AG08396 (cell line): ENCODE measurements at places on chromosomes 16 and 17.

DNA sequence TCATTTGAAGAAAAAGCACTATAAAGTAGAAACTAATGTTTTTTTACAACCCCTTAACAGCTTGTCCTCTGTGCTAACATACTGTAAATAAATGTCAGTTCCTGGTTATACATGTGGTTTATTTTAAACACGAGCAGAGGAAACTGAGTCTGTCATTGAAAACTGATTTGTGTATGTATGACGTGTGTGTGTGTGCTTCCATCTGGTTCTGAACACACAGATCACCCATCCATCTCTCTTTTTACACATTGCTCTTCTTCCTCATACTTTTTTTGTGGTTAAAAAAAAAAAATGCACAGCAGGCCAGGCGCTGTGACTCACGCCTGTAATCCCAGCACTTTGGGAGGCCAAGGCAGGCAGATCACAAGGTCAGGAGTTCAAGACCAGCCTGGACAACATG is 49.5 kb downstream of the ZNF423 start:
- DNase-seq, result no peak

GRCh38 chr16:65524997-65525396 is 403.1 kb upstream of the CDH11 start:
- peak; percentile 35 for DNase-seq

- no peak for DNase-seq
Measured at GRCh38 chr16:66714654-66715307, 18.2 kb upstream of the CMTM4 start.

GRCh38 chr17:4375039-4375748 is 8.7 kb upstream of the UBE2G1 start:
- DNase-seq, result no peak

DNA sequence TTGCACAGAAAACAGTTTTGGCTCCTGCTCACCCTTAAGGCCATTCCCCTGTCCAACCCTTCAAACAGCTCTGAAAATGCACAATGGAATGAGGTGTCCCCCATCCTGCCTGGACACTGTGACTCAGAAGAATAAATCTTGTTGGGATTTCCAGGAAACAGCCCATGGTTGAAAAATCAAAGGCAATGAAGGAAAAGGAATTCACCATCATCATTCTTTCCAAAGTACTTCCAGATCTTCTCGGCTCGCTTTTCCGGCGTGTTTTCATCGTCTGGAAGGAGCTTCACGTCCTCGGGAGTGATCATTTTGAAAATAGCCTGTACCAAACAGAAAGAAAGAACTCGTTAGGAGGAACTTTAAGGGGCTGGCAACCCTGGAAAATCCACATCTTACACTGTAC is 4.3 kb downstream of the RCVRN start:
- peak; percentile 21 for DNase-seq

GRCh38 chr16:85375282-85375681 is 237.8 kb upstream of the GSE1 start:
- DNase-seq, result no peak

GRCh38 chr16:14003074-14003570 is 68.0 kb upstream of the MRTFB start:
- DNase-seq, result peak; percentile 64

DNA sequence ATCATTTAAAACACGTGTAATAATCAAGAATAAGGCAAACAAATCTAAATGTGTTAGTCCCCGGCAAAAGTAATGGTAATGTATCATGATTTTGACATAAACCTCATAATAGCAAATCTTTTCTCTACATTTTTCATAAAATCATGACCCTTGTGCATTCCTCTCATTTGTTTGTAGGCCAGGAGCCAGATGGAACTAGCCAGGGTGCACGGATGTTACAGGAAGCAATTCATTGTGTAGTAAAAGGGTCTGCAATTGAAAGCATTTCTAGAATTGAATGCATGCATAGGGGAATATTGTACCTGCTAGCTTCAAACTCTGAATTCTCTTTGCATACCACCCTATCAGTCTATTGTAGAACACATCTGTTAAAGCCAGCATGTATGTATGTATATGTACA is 66.6 kb downstream of the CNTNAP4 start:
- no peak for DNase-seq

- no peak for DNase-seq
Measured at GRCh38 chr17:77863814-77864161, 94.7 kb upstream of the TNRC6C start.

GRCh38 chr16:10154389-10154788 is 27.8 kb downstream of the GRIN2A start:
- no peak for DNase-seq

- no peak for DNase-seq
Measured at GRCh38 chr16:65119435-65119834, 2.4 kb downstream of the CDH11 start.

GRCh38 chr17:10112962-10113361 is 85.4 kb downstream of the GAS7 start:
- DNase-seq, result no peak

DNA sequence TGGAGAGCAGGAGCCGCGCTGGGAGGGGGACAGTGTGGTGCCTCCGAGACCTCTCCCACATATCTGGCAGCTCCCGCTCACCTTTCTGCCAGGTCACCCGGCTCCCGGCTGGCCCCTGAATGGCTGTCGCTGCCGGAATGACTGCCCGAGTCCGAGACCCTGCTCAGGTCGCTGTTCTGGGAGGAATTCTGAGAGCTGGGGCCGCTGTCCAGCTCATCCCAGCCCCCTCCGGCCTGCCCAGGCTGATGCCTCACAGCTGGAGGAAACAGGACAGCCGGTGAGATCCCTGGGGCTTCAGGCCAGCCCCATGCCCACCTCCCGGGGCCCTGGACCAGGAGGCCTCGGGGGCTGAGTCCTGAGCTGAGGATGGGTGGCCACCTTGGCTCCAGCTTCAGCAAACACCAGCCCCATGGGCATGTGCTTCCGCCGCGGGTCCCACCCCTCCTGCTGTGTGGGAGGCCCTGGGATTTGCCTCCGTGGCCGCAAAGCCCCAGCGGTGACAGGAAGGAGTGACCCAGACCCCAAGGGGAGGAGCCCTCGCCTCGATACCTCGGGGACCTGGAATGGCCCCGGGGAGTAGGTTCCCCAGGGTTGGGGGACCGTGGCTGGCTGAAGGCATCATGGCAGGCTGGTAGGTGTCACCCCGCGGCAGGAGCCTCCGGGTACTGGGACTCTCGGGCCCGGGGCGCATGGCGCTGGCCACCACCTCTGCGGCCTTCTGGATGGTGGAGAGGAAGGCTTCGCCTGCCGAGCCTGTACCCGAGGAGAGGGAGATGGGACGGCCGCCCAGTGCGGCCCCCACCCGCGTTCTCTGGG is 6.9 kb downstream of the TEPSIN start:
- no peak for DNase-seq

GRCh38 chr16:53523126-53523804 is 20.3 kb upstream of the AKTIP start:
- no peak for DNase-seq

GRCh38 chr17:82603981-82604448 is 44.2 kb downstream of the WDR45B start:
- DNase-seq, result no peak

DNA sequence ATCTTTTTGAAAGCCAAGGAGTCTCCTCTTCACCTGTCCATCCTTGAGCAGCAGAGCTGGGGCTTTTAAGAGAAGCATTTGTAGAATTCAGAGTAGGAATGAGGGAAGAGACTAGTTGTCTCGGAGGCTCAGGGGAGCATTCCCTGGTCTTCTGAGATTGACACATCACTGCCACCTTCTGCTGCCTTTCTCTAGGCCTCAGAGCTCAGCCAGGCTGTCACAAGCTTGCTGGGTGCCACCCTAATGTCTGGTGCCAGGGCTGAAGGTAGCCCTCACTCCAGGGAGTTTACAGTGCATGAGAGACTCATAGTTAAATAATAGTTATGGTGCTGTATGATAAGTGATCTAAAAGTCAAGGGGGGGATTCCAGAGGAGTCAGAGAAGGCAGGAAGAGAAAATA is 39.7 kb downstream of the B9D1 start:
- DNase-seq, result no peak

GRCh38 chr17:63279498-63280230 is 166.4 kb downstream of the CYB561 start:
- no peak for DNase-seq

DNA sequence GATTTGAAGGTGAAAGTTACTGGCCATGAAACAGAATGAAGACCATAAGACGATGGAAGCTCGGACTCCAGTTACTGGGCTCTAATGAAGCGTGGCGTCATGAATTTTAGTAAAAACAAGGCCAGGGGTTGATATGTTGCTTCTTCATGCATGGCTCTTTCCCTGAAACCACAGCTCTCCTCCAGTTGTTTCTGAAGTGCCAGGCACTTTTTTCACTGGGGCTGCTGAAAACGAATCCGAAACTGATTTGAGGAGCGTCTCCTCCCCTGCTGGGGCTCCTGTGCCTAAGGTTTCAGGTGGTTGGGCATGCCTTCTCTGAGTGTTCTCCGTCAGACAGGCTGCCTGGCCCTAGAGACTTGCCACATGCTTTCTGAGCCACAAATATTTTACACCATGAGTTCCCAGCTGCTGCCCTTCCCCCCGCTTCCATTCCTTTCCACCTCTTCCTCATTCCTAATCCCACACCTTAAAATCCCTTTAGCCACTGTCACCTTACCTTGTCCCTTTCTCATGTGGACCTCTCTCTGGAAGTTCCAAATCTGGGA is 3.7 kb upstream of the MYL4 start:
- DNase-seq, result peak; percentile 67

- DNase-seq, result peak; percentile 47
Measured at GRCh38 chr16:83878838-83879237, 20.1 kb upstream of the MLYCD start.

DNA sequence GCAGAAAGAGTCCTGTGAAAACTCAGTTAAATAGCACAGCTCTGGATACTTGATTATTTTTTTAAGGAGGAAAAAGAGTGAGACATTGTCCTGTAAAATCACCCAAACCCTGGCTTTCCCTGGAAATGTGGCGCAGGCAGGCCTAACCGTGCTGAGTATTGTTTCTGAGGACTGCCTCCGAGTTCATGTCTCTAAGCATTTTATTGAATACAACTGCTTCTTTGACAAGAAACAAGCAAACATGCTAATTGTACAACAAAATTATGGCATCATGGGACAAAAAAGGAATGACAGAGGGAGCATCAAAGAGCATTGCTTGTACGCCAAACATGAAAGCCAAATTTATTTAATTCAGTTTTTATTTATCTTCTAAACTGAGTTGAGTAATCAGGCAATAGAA is 64.5 kb upstream of the HSBP1 start:
- DNase-seq, result no peak

DNA sequence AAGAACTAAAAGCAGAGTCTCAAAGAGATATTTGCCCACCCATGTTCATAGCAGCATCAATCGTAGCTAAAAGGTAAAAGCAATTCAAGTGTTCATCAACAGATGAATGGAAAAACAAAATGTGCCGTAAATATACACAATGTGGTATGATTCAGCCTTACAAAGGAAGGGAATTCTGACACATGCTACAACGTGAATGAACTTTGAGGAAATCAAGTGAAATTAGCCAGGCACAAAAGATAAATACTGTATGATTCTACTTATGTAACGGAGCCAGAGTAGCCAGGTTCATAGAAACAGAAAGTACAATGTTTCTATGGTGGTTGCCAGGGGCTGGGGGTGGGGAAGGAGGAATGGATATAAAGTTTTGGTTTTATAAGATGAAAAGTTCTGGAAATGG is 57.8 kb upstream of the IL34 start:
- no peak for DNase-seq

GRCh38 chr16:66146798-66147197 is 219.7 kb upstream of the CDH5 start:
- no peak for DNase-seq

GRCh38 chr16:88533381-88533917 is 36.8 kb upstream of the ZC3H18 start:
- DNase-seq, result peak; percentile 67

DNA sequence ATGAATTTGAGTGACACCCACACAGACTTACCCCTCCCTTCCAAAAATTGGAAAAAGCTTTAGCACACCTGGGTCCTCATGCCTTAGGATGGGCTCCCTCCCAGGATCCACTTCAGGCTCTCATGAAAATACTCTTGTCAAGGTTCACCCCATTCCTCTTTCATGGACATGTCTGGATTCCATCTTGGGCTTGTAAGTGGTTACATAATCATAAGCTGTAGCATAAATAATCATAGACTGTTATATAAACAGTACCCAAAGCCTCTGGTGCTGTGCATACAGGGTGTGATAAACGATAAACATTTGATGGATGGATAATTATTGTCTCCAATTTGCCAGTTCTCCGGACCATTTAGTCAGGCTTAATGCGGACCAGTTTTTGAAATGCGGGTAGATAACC is 53.7 kb upstream of the TEKT3 start:
- no peak for DNase-seq

DNA sequence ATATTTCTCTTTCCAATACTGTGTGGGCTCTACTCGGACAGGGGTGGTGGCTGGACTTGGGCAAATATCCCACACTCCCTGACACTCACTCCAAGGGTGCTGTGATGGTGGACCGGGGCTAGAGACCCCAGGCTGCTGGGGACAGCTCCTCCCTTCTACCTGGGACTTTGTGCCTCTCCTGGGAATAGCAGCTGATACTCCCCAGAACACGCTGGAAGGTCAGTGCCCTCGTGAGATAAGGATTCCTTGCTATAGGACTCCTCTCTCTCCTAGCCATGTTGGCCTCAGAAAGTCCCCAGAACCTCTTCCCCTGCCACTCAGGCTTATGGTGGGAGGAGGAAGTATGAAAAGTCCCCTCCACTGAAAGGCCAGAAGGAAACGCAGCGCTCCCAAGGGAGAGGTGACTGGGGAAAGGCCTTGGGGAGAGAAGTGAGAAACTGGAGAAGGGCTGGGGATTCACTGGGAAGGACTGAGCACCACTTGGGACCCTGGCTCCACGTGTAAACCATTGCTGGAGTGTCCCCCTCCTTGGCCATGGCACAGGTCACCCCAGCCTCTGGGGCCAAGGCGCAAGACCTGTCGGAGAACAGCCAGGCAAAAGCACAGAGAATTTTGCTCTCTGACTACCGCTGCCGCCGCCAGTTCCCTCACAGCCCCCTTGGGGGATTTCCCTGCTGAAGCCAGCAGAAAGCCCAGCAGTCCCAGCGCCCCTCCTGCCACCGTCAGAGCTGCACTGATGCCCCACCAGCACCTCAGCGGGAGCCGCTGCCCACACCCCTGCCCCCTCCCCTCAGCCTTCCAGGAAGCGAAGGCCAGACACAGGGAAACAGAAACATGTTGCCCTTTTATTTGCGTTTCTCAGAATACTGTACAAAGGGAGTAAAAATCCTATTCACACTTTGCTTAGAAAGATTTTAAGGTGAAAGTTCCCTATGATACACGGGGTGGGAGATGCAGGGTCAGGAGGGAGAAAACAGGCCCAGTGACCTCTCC is 2.1 kb upstream of the GSDMB start:
- DNase-seq, result no peak

DNA sequence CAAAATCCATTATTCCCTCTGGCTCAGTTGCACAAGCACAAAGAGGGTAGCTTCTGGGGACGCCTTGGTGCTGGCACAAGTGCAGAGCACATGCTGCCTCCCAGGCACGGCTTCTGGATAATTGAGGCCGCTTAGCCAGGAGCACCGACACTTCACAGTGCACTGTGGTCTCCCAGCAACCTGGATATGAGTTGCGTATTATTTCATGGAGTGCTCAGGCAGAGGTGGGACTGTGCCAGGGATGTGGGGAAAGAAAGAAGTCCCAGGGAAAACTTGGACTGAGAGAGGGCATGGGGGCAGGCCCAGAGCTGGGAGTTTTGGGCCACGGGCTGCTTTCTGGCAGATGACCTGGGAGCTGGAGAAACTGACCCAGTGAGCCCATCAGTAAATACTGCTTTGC is 37.5 kb downstream of the MPRIP start:
- no peak for DNase-seq
